ENCODE measurements at places on chromosomes 6 and 20.

GRCh38 chr6:36578431-36578830, 15.7 kb upstream of the SRSF3 start:
- no peak for DNase-seq

GRCh38 chr6:24321538-24322162, 36.2 kb downstream of the DCDC2 start:
- DNase-seq: no peak

GRCh38 chr6:142617158-142617557, 315.4 kb downstream of the ADGRG6 start:
- no peak for DNase-seq

DNA sequence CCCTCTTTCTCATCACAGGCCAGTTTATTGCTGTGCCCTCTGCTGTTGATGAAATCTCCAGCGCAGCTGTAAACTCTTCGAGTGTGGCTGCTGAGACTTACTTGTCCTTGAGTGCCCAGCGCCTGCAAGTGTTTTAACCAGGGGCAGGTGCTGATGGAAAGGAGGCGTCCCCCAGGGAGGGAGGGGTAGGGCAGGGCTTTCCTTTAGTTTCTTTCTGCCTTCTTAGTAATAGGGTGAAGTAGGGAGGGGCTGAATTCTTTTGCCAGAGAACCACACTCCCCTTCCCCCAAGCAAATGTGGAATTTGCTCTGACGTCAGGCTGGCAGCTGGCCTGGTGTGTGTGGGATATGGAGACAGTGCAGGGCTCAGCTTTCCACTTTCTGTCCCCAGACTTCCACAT, 61.2 kb downstream of the IGF2R start:
- no peak for DNase-seq

DNA sequence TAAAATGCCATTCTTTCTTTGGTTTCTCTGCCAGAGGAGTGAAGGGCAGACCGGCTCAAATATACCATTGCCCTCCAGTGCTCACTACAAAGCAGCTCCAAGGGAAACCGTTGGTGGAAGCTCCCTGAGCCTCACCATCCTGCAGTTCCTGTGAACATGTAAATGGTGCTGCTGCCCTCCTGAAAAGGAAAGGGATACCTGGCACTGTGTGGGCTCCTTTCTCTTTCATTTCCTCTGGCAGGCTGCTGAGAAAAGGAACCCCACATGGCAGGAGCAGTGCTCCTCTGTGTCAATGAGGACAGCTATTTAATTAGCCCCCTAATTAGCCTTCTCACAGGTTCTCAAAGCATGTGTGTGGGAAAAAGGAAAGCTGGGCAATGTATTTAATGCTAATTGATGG, 142.5 kb downstream of the KLHL32 start:
- DNase-seq: no peak

DNA sequence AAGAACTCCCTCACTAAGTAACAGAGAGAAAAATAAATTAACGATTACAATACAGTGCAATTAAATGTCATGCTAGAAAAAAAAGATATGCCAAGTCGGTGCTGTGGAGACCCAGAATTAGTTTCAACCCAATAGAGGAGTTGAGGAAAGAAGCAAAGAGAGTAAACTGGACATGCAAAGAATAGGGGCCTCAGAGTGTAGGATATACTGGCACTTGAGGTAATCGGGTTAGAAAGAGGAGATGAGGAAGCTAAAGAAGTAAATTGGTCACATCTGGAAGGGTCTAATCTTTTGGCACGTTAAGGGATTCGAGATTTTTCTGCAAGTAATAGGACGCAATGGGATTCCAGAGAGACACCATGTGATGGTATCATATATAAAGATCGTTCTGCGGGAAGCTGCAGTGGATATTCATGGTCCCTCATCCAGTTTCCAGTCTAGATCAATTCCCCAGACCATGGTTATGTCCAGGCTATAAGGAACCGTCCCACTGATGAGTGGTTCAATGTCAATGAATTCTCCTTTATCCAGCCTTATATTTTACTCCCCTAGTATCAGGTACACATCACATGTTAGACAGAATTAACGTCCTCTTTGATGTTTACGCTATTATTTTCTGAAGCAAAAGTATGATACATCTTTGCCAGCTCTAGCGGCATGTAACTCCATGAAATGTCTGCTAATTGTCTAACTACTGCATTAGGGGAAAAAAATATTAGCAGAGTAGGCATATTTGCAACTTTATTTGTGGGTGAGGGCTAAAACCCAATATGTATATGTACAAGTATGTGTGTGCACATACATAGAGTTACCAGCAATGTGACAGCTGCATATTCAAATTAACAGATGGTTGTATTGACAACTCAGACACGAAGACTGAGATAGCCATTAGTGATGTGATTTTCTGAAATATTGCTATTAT, 1.1 kb upstream of the TBC1D32 start:
- no peak for DNase-seq

- no peak for DNase-seq
Observed at GRCh38 chr20:22430154-22430745, 154.1 kb downstream of the FOXA2 start.

DNA sequence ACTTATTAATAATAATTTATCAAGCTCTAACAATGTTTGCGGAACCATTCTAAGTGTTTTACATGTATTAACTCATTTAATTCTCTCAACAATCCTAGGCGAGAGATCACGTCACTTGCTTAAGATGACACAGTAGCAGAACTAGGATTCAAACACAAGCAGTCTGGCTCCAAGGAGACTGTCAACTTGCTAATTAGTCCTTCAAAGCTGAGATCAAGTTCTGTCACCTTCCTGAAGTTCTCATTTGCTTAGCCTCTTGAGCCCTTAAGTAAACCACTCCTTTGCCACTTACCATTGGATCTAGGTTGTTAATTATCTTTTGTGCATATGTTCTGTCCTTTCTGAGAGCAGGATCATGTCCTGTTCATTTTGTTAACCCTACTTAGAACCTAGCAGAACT, 14.1 kb downstream of the FKBP5 start:
- no peak for DNase-seq

Data from effector CD4-positive, alpha-beta T cell (primary cell).